ENCODE measurements at places on chromosomes 3 and 15.

- no peak for DNase-seq
Observed at GRCh38 chr15:39399600-39399999, 181.3 kb upstream of the THBS1 start.

GRCh38 chr3:79986338-79986737 lies 218.5 kb upstream of the ROBO1 start:
- DNase-seq, result no peak

GRCh38 chr3:47092090-47092489 lies 71.8 kb downstream of the SETD2 start:
- no peak for DNase-seq

- DNase-seq, result peak; percentile 12
Observed at GRCh38 chr3:143121241-143122088, 1.9 kb downstream of the CHST2 start.

- DNase-seq, result no peak
Observed at GRCh38 chr3:177050501-177051237, 146.6 kb downstream of the TBL1XR1 start.

GRCh38 chr15:34206011-34206410 lies 3.9 kb downstream of the KATNBL1 start:
- no peak for DNase-seq

DNA sequence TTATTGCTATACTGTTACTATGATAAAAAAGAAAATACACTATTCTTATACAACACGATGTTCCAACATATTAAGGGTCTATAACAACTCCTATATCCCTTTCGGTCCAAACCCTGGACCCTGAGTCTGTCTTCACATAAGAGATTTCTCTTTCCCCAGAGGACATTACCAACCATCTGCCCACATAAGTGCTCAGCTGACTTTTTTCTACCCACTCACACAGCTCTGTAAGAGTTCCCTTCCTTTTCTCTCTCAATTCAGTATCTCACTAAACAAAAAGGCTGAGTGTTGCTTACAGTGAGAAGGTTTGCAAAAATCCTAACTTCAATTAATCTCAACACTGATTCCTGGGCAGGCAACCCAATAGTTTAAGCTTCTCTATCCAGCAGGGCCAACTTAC lies 30.5 kb downstream of the ITGB5 start:
- no peak for DNase-seq

GRCh38 chr15:31403096-31403495 lies 76.5 kb downstream of the KLF13 start:
- no peak for DNase-seq

DNA sequence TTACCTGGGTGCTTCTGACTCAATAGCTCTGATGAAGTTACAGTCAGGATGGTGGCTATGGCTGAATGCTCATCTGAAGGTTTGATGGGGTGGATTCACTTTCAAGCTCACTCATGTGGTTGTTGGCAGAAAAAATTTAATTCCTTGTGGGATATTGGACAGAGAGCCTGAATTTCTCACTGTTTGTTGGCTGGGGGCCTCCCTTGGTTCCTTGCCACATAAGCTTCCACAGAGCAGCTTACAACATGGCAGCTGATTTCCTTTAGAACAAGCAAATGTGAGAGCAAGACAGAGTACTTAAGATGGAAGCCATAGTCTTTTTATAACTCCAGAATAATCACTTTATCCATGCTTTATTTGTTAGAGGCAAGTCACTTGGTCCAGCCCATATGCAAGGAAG lies 150.6 kb downstream of the PPM1L start:
- no peak for DNase-seq

- DNase-seq, result no peak
Observed at GRCh38 chr15:95565016-95565600, 765.4 kb upstream of the NR2F2 start.

DNA sequence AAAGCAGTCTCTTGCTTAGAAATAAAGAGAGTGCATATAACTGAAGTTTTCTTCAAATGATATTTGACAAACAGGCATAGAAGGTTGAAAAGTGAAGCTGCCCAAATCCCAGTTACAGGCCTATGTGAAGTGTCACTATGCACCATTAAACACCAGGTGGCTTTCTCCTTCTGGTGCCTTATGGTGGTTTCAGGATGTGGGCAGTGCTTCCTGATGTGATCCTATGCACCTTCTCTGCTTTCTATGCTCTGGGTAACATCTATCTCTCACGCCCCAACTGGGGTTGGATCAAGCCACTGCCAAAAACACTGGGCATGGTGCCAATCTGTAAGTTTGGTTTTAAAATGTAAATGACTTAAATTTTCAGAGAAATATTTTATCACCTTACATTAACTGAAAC lies 744.7 kb downstream of the TUSC7 start:
- DNase-seq, result no peak

DNA sequence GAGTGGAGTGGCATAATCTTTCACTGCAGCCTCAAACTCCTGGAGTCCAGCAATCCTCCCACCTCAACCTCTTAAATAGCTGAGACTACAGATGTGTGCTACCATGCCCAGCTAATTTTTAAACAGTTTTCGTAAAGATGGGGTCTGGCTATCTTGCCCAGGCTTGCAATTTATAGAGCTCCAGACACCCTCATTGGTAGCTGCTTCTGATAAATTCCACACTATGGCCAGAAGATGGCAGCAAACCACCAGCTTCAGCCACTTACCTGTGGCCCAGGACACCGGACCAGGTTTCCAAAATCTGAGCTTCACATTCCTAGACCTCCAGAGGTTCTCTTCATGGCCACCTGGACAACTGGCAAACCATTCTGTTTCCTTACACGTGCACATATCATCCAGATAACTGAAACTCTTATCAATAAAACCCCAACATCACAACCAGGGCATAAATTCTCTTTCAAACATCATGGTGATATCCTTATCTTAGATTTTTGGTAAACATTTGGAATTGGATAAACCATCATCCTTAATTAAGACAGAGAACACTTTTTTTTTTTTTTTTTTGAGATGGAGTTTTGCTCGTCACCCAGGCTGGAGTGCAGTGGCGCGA lies 28.9 kb downstream of the FBXW12 start:
- peak; percentile 33 for DNase-seq

GRCh38 chr3:97515076-97515475 lies 249.5 kb upstream of the ARL6 start:
- no peak for DNase-seq

DNA sequence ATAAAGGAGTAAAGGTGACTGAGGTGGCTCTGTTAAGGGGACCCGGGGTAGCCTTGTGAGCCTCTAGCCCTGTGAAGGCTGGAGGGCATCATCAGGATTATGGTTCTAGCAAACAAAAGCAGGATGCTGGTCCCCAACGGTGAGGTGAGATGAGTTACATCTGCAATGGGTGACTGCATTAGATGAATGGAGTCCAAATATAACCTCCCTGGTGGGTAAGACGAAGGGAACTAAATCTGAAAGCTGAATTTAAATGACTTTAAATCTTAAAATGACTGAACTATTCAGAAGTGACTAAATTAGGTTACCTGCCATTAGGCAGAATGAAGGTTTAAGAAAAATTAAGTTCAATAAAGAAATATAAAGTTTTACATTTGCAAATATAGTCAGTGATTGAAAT lies 4.6 kb upstream of the HLTF start:
- DNase-seq, result no peak

DNA sequence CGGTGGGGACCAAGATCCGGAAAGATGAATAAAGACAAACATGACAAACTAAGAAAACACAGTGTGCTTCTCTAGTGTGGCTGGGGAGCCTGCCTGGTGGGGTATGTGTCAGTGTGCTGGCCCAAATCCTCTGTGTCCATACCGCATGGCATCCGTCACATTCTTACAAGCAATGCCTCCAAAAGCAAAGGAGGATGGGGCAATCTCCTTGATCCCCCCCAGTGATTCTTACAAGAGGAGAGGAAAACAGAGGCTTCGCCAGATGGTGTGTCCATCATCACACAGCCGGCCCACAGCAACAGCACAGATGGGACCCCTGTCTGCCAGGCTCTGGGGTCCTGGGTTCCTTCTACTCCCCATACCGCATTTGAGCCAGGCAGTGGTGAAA lies 558 bp upstream of the IL17RC start:
- DNase-seq, result no peak

DNA sequence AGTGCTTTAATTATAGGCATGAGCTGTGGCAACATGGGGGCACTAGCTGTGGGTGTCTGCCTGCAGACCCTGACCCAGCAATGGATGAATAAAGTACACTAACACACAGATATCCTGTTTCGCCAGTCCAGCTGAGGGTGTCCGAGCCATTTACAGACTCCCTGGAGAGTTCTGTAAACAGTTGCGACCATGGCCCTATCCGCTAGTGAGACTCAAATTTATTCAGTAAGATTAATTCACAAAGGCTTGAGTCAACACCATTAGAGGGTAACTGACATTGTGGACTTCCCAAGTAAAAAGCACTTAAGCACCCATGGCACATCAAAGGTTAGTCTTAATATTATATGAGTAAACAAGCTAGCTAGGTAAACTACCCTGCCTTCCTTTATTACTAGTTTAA lies 161.6 kb downstream of the TBL1XR1 start:
- DNase-seq, result no peak

DNA sequence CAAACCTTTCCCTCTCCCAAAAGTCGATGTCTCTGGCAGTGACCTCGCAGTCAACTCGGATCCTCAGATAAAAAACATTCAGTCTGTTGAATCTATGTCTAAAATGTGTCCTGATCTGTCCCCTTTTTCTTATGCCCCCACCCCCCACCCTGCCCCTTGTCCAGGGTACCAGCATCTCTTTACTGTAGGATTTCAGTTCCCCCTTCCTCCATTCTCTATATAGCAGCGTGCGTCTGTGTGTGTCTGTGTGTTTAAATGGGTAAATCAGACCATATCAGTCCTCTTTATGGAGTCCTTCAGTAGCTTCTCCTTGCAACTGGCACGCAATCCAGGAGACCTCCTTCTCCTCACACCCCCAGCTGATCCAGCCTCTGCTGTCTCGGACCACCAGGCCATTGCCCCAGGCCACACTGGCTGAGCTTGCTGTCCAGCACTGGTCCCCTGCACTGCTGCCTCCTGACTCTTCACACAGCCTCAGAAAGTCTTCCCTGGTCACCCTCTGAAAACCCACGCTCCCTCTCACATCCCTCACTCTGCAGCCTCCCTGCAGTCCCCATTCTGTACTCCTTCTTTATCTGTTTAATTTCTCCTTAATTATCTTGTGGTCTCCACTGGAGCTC lies 1.5 kb downstream of the LRRK1 start:
- no peak for DNase-seq

DNA sequence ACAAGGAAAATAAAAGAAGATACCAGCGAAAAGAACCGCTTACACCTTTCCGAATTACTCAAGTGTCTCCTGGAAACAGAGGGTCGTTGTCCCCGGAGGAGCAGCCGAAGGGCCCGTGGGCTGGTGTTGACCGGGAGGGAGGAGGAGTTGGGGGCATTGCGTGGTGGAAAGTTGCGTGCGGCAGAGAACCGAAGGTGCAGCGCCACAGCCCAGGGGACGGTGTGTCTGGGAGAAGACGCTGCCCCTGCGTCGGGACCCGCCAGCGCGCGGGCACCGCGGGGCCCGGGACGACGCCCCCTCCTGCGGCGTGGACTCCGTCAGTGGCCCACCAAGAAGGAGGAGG lies 325 bp downstream of the ALCAM start:
- peak; percentile 22 for DNase-seq

DNA sequence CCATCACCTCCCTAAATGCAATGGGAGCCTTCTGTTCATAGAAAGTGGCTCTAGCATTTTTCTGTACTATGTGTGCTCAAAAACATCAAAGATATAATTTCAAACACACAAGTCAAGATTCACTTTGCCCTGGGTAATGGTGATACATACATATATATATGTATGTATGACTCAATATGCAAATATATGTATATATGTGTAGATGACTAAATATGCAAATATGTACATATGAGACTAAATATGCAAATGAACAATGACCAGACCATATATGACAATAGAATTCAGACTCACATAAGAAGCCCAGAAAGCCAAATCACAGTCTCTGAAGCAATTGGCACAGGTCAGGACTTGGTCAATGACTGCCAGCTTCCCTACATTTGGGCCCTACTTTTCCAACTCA lies 36.9 kb upstream of the SNRK start:
- no peak for DNase-seq

DNA sequence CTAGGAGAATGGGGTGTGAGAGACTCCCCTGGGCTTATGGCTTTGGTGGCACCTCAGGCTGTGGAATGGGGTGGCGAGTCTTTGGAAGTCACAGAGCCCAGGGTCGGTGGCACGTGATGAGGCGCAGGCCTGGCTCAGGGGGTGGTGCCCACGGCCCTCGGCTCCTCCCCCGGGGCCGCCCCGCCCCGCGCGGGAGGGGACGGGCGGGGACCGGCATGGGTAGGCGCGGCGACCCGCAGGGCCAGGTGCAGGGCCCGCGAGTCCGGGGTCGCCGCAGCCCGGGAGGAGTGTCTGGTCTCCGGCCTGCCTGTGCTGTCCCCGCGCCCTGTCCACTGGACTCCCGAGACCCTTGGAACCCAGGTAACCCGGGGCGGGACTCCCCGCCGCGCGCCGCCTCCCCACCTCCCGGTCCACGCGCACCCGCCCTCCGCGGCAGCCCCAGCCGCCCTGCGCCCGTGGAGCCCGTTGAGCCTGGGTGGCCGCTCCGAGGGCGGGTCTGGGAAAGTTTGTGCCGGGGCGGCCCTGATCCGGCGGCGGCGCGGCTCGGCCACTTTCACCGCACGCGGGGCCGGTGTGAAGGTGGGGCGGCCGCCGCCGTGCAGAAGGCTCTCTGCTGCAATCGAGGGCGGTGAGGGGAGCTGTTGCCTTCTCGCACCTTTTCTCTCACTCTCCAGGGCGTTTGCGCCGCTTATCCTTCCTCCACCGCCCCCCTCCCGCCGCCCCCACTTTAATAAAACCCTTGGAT lies at the start of gene PAQR5:
PAQR5 (plus strand) TSS at position 216 of the 745 bp plus-strand sequence. CDS start 61,169 bp downstream, outside the sequence.
- DNase-seq, result no peak

- no peak for DNase-seq
Observed at GRCh38 chr3:140441006-140441405, 236.9 kb upstream of the TRIM42 start.

- DNase-seq, result no peak
Observed at GRCh38 chr3:186746008-186746407, 28.8 kb downstream of the KNG1 start.

GRCh38 chr15:99282586-99282985 lies 31.3 kb downstream of the LRRC28 start:
- DNase-seq, result no peak

DNA sequence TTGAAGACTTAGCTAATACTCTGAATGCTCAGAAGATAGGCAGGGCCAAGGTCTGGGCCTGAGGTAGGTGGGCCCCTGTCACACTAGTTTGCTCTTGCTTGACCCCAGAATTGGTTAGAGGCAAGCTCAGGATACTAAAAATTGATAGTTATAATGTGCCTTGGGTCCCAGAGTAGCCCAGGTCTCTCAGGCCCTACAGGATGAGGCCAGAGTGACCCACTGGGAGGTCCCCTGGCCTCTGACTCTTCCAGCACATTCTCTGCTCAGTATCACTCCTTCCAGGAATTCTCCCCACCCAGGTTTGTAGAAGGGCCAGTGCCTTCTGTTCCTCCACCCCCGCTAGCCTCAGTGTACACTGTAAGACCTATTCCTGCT lies 667 bp upstream of the KLHDC8B start:
- DNase-seq, result no peak

All from T-helper 17 cell (primary cell).